Activated T-cell treated with anti-CD3 and anti-CD28 coated beads for 1 hour (primary cell): ENCODE measurements at places on chromosomes 2 and 18.

GRCh38 chr18:10565835-10566234, 40.0 kb downstream of the NAPG start:
- no peak for DNase-seq

GRCh38 chr18:38312532-38312931, 746.9 kb upstream of the CELF4 start:
- DNase-seq, result no peak

- DNase-seq, result no peak
Measured at GRCh38 chr18:1663879-1664705, 759.4 kb downstream of the ADCYAP1 start.

DNA sequence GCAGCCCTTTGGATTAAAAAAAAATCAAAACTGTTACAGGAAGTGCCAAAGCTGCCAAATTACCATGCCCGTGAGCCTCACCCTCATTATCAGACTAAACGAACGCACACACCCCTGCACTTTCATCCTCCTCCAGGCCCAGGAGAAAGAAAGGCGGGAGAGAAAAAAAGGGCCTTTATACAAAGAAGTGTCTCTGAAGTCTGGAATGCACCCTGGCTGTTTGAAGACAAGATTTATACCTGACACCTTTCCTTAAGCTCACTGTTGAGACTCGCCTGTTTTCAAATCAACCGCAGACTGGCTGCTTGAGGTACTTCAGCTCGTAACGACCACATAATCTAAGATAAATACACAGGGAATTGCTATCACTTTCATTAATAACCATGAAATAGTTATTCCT, 31.0 kb downstream of the EDAR start:
- DNase-seq, result no peak

- DNase-seq, result peak; percentile 43
Measured at GRCh38 chr2:85405201-85406059, 4.7 kb downstream of the CAPG start.
